ENCODE measurements at places on chromosomes 13 and 19.

DNA sequence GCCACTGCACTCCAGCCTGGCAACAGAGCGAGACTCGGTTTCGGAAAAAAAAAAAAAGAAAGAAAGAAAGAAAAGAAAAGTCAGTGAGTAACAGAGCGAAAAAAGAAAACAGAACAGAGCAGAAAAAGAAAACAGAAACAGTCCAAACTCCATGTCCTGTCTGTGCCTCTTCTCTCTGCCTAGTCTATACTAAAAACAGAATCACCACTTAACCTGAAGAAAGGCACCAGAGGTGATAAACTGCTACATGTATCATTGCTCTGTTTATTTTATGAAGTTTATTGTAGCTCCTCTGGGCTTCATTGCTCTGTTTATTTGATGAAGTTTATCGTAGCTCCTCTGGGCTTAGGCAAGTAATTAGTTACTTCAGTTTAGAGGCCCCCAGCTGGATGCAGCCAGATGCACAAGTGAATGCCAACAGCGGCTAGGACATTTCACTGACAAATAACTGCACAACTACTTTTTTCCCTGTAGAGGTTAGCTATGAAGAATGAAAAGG is 39.2 kb downstream of the TBC1D4 start:
- H3K4me3 ChIP-seq, result peak overlapping the region; percentile 6
- H3K4me1 ChIP-seq, result peaks cover 22% of the 10 kb centered on the region
- H3K36me3 ChIP-seq, result no peaks in the 10 kb centered on the region
- H3K27me3 ChIP-seq, result no peaks in the 10 kb centered on the region

DNA sequence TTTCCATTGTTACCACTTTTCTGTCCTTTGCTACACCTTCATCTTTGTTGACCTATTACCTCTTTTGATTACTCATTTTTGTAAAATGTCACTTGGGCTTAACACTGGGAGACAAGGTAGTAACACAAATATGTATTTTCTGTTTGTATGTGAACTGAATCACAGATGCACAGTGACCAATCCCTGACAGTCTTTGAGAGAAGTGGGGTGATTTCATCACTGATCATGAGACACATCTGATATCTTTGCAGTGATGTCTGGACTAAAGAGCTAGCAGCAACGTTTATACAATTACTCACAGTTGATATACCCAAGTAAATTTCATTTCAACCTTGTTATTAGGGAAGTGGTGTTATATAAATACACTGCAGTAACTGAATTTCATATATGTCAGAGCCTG is 1397.4 kb upstream of the SPRY2 start:
- H3K4me3 ChIP-seq, result no peak overlapping the region
- H3K27ac ChIP-seq, result no peak overlapping the region
- DNase-seq, result no peak
- no peaks in the 10 kb centered on the region for H3K27me3 ChIP-seq

DNA sequence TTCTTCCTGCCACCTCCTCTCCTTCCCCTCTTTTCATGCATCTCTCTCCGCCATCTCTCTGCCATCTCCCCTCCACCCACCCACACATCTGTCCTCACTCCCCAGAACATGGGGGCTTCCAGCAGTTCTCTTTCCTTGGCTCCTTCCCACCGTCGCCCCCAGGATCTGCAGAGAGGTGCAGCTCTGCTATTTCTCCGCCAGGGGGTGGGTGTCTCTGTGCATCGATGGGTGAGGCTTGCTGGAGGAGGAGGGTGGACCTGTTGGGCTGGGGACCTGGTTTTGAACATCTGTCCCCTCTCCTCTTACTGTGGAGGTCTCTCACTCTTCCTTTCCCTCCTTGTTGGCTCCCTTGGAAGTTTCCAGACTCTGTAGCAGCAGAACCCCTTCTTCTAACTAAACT is 51.7 kb downstream of the MYH14 start:
- H3K36me3 ChIP-seq, result peaks cover 12% of the 10 kb centered on the region
- H3K27ac ChIP-seq, result no peak overlapping the region
- no peaks in the 10 kb centered on the region for H3K27me3 ChIP-seq
- no peaks in the 10 kb centered on the region for H3K4me1 ChIP-seq
- no peak overlapping the region for H3K4me3 ChIP-seq

DNA sequence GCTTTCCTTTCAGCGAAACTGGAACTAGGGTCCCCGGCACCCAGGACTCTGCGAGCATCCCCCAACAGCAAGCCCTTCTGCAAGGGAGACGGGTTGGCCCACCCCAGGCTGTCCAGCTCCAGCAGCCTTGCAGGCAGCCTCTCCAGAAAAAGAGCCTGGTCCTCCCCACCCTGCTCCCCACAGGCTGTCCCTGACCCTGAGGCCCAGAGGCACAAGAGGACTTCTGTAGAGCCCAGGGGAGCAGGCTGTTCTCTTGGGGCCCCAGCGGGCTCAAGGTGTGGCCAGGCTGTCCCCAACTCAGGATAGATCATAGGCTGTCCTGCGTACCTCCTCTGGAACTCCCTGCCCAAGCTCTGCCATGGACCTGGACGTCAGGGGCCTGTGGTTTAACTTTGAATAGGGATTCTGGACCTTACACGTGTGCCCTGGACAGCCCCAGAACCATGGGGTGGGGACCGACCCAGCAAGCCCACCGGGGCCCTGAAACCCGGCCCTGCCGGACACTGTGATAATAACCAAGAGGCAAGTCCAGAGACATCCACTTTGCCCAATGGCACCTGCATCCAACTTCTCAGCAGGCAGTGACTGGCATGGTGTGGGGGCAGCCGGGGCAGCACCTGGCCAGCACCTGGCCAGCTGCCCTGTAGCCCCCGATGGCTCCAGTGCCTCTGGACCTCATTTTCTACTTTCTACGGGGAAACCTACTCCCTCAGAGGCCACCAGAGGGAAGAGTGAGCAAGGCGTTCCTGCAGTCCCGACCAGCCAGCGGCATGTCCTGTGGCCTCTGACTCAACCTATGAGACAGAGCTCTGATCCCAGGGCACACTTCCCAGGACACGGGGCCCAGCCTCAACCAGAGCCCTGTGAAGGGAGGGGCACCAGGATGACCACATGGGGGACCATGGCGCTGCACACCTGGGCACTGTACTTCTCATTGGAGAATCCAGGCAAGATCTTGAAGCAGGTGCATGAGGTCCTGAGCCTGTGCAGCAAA is 50.9 kb upstream of the TPM4 start:
- H3K27me3 ChIP-seq, result no peaks in the 10 kb centered on the region
- no peak overlapping the region for H3K4me3 ChIP-seq
- no peak for DNase-seq
- no peak overlapping the region for H3K27ac ChIP-seq
- no peaks in the 10 kb centered on the region for H3K36me3 ChIP-seq
- no peaks in the 10 kb centered on the region for H3K4me1 ChIP-seq

GRCh38 chr13:113621046-113621445 is 36.5 kb downstream of the TFDP1 start:
- no peak overlapping the region for H3K4me3 ChIP-seq
- peaks cover 9% of the 10 kb centered on the region for H3K36me3 ChIP-seq
- no peaks in the 10 kb centered on the region for H3K27me3 ChIP-seq
- H3K27ac ChIP-seq, result no peak overlapping the region

DNA sequence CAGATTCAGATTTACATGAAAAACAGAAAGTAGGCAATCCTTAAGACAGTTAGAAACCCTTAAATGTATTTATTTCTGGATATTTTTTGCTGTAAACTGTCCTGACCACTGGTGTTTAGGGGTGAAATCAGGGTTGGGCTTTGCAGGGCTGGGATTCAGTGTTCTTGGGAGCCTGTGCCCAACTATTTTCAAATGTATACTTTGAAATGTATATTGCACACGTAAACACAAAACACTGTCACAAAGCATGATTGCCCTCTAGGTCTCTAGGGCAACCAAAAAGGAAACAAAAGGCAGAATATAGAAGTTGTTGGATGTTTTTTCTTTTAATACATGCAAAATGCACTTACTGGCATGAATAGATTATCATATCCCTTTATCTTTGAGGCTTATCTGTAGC is 1185.4 kb downstream of the DIAPH3 start:
- no peaks in the 10 kb centered on the region for H3K4me1 ChIP-seq
- no peak overlapping the region for H3K4me3 ChIP-seq
- peaks cover 3% of the 10 kb centered on the region for H3K27me3 ChIP-seq
- no peak for DNase-seq

DNA sequence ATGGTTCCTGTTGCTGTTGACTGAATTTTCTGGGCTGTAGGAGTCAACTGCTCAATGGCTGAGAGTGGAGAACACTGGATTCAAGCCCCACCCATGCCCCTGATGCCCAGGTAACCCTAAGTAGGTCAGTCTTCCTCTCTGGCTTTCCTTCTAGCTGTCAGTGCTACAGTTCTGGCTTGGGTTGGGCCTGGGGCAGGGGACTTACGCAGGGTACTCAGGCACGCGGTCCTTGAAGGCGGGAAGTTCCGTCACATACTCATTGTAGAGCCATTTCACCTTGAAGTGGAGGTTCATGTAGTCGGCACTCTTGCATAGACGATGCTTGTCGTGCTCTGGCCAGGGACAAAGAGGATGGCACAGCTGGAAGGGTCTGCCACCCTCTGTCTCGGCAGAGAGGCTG is 55.6 kb downstream of the UNC13A start:
- no peaks in the 10 kb centered on the region for H3K27me3 ChIP-seq
- no peak overlapping the region for H3K4me3 ChIP-seq
- no peaks in the 10 kb centered on the region for H3K36me3 ChIP-seq
- no peak overlapping the region for H3K27ac ChIP-seq
- DNase-seq, result no peak

- no peak for DNase-seq
- H3K36me3 ChIP-seq, result no peaks in the 10 kb centered on the region
- H3K4me3 ChIP-seq, result no peak overlapping the region
- H3K27me3 ChIP-seq, result no peaks in the 10 kb centered on the region
- no peaks in the 10 kb centered on the region for H3K4me1 ChIP-seq
Observed at GRCh38 chr19:41624515-41624914, 2.4 kb downstream of the CEACAM4 start.

DNA sequence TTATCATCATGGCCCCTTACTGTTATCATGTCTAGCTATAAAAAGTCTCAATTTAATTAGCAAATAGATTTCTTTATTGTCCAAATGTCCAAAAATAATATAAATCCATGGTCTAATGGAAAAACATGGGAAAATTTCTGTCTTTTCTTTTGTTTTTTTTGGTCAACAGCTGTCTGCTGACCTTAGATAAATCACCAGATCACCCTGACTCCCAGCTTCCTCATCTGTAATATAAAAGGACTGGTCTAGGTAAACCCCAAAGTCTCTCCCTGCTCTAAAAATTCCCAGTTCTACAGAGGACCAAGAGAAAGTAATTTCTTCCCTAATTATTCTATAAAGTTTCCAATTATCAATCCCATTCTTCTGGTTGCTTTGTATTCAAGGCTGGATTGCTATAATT is 30.7 kb upstream of the RCBTB2 start:
- DNase-seq, result no peak
- H3K36me3 ChIP-seq, result no peaks in the 10 kb centered on the region
- H3K27ac ChIP-seq, result no peak overlapping the region

DNA sequence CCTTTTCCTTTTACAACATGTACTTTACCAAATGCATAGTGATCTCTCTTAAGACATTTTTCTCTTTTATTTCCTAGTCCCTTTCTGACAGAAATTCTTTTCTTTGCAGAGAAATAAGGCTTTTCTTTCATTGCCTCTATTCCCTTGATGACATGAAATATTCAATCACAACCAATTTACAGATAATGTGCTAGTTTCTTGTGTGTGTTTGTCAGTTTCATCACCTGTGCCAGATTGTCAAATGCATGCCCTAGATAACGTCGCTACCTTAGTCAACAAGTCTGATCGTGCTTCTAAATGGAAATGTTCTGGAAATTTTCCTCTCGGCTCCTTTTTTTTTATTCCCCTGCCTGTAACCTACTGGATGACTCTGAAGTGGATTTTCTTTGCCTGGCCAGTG is 478.1 kb downstream of the KLF5 start:
- no peaks in the 10 kb centered on the region for H3K27me3 ChIP-seq
- DNase-seq, result no peak
- H3K36me3 ChIP-seq, result no peaks in the 10 kb centered on the region

DNA sequence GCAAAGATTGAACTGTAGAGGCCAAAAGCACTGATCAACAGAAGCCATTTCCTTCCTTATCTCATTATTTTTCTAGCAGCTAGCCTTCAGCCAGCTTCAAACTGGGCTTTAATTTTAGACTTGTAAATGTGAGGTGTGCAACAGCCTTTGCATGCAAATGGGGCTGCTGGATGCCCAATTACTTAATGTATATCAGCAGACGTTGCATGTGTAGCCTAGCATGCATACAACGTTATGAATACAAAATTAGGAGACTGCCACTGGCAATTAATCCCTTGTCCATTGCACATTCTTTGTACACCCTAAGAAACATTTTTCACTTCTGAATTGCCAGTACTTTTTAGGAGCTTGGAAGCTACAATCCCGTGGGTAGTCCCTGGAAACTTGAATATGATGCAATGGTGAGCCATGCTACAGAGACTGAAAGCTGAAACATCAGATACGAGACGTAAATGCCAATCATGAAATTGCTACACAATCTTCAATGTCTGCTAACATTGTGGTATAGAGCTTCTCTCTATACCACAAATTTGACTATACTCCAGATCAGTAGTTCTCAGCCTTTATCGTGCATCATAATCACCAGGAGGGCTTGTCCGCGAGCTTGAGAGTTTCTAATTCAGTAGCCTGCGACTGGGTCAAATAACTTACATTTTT is 20.2 kb downstream of the EPSTI1 start:
- H3K27me3 ChIP-seq, result no peaks in the 10 kb centered on the region
- H3K36me3 ChIP-seq, result peaks cover 3% of the 10 kb centered on the region
- H3K4me3 ChIP-seq, result no peak overlapping the region
- no peaks in the 10 kb centered on the region for H3K4me1 ChIP-seq

- H3K4me1 ChIP-seq, result no peaks in the 10 kb centered on the region
- H3K27me3 ChIP-seq, result no peaks in the 10 kb centered on the region
- H3K27ac ChIP-seq, result no peak overlapping the region
- no peak overlapping the region for H3K4me3 ChIP-seq
Observed at GRCh38 chr13:39119422-39119821, 81.2 kb downstream of the NHLRC3 start.

DNA sequence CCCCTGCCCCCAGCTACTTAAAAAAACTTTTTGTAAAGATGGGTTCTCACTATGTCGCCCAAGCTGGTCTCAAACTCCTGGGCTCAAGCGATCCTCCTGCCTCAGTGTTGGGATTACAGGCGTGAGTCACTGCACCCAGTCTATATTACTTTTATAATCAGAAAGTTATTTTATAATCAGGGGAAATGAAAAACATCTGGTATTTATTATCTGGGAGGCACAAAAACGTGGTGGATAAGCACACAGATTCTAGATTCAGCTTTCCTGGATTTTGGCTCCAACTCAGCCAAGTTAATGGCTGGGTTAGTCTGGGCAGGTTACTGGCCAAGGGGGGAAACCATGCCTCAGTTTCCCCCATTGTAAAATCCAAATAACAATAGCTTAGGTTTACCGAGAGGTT is 24.7 kb downstream of the KEAP1 start:
- H3K4me1 ChIP-seq, result peaks cover 5% of the 10 kb centered on the region
- H3K36me3 ChIP-seq, result no peaks in the 10 kb centered on the region
- DNase-seq, result no peak
- H3K27ac ChIP-seq, result no peak overlapping the region
- no peak overlapping the region for H3K4me3 ChIP-seq

DNA sequence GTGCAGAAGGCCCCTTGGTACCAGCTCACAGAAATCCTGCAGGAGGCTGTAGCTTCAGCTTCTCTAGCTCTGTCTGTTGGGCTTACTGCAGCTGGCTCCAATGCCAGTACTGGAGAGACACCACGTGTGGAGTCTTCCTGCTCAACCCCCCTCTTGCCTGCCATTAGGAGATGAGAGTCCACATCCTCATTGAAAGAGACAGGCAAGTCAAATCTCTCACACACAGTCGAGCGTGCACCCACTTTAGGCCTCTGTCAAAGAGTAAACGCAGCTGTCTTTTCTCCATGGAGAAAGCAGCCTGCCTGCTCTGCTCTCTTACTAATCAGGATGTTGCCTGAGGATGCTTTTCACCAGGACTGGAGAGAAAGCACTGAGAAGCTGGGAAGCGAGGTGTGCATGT is 523.0 kb upstream of the NBEA start:
- H3K4me3 ChIP-seq, result no peak overlapping the region
- H3K4me1 ChIP-seq, result no peaks in the 10 kb centered on the region
- no peak for DNase-seq
- no peaks in the 10 kb centered on the region for H3K27me3 ChIP-seq
- no peak overlapping the region for H3K27ac ChIP-seq
